Activated CD4-positive, alpha-beta T cell treated with anti-CD3 and anti-CD28 coated beads, Interleukin-2, amount 50 U/mL, for 4 hours (primary cell): ENCODE measurements at places on chromosomes 12 and 14.

DNA sequence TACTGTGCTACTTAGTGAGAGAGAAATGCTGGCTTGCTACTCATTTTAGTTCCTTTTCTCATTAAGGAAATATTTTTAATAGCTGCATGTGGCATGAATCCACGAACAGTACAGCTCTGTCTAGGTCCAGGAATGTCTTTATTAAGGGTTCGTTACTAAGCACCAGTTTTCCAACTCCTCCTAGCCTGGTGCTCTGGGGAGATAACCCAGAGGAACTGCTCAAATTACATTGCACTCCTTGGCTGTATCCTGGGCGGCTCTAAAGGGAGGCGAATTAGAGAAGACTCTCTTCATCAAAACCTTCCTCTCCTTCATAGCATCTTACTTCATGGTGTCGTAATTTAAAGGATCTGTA, 101.3 kb downstream of the PPM1A start:
- DNase-seq: no peak

- DNase-seq: no peak
Measured at GRCh38 chr14:84483072-84483420, 1046.9 kb upstream of the FLRT2 start.

DNA sequence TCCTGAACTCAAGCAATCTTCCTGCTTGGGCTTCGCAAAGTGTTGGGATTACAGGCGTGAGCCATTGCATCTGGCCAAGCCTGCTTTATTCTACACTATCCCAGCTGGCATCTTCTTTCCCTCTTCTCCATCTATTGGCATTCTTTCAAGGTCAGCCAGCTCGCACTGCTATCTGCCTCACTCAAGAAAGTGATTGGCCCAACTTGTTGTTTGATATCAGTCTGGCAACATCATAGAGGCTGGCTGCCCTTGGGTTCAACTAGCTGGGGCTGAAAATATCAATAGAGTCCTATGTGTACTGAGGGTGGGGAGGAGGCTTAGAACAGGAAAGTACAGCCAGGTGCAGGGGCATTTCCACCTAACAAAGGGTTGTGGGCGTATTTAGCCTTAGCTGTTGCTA, 17.1 kb downstream of the GMFB start:
- DNase-seq: no peak

- no peak for DNase-seq
Measured at GRCh38 chr12:44464180-44464579, 411.9 kb downstream of the NELL2 start.

GRCh38 chr14:81384900-81385299, 15.2 kb downstream of the STON2 start:
- DNase-seq: no peak

- DNase-seq: no peak
Measured at GRCh38 chr14:88248606-88249005, 74.5 kb downstream of the KCNK10 start.

GRCh38 chr14:96503306-96503679, 1.1 kb downstream of the PAPOLA start:
- DNase-seq: no peak

DNA sequence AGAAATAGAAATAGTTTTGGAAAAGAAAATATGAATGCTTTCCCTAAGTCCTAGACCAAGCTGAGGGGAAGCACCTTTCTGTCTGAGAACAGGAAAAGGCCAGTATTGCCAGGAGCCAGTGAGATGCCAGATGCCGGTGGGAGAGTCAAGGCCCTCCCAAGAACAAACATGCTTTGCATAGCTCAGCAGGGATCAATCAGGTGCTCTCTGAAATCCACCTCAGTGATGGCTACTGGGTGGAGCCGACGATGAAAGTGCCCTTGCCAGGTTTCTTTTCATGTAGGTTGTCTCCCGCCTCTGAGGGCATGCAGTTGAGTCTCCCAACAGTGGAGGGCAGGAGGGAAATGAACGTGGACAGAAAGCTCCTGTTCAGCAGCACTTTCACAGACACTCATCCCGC, 28.3 kb downstream of the DEGS2 start:
- no peak for DNase-seq

GRCh38 chr12:107549651-107550480, 135.7 kb upstream of the PWP1 start:
- DNase-seq: no peak

DNA sequence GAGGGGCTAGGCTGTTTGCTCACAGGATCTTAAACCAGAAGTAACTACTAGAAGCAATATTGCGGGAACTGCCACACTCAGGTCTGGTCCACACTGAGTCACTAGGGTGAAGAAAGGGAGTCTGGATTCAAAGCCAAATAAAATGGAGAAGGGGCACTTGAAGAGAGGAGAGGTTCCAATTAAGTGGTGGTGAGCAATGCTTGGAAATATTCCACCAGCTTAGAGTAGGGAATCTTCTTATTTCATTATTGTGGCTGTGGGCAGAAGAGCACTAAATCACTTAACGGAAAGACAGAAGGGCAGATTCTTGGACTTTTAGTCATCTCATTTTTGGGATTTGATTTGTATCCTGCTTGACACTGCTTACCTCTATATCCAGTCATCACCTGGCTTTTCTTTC, 48.6 kb upstream of the PPP1R12A start:
- DNase-seq: no peak

DNA sequence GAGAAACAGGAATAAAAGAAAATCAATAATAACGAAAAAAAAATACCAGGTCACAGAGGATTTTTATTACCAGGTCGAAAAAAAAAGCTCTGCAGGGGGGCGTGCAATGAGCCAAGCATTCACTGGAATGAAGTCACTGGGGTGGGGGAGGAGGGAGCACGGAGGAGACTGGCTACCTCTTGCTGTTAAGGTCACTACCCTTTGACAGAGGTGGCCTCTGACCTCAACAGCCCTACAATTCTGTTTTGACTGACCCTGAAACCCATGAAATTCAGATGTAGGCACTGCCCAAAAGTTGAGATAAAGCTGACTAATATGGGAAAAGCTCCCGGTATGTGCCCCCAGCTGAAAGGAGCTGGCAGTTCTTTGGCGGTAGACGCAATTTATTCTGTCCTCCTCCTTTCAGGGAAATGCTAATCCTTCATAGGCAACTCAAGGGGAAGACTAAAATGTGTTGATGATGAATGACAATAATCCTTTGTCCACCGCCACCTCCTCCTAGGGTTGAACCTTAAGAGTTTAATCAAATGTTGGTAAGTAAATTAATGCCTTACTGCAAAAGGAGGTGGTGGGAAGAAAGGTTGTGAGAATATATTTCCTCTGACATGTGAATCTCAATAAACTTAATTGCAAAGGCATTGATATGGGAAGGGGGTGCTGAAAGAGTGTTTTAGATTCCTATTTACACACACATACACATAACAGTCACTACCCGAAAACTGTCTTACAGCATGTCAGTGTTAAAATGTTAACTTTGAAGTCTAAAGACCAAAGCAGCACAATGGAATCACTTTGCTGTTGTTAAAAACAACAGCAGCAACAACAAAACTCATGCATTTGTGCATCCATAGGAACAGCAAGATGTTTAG, 6.3 kb upstream of the RIC8B start:
- no peak for DNase-seq

DNA sequence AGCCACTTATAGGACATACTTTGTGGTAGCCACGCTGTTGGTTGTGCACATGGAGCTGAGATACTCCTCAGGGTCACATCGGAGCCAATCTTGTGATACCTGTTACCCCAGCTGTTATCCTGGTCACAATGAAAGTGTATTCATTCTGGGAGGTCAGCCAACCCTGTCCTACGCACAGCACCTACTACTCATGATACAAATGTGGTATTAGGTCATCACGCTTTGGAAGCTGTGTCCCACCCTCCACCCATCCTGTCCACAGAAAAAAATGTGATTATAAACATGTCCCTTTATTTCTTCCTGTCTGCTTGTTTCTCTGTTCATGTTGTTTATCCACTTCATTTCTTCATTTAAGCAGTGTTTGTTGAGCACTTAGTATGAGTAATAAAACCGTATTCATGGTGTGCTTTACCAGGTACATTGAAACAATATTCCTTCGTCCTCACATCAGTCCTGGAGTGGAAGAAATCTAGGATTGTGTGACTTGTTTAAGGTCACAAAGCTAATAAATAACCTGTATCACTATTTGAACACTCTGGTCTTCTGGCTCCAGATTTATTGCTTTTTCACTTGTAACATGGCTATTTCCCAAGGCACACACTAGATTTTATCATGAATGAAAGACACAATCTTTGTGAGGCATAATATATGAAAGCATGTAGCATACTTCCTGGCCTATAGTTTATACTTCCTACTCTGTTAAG, 73.1 kb downstream of the DERA start:
- no peak for DNase-seq

- no peak for DNase-seq
Measured at GRCh38 chr12:89544022-89544421, 18.2 kb upstream of the POC1B start.

GRCh38 chr12:24759155-24759554, 189.7 kb downstream of the BCAT1 start:
- DNase-seq: no peak

DNA sequence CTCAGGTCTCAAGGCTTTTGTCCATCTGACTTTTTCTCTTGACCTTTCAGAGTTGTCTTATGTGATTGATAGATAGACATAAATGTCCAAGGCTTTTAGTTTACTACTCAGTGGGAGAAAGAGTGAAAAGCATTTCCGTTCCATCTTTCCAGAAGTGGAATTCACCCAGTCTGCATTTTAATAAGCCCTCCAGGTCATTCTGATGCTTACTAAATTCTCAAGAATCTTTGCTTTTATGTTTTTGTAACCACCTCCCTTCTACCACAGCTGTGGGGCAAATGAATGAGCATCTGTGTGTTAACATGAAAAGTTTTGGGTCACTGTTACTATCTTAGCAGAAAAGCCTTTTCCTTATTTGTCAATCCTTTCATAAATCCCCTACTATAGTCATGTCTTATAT, 251.4 kb downstream of the LRIG3 start:
- DNase-seq: no peak

- DNase-seq: no peak
Measured at GRCh38 chr14:80395031-80395430, 183.7 kb upstream of the DIO2 start.

DNA sequence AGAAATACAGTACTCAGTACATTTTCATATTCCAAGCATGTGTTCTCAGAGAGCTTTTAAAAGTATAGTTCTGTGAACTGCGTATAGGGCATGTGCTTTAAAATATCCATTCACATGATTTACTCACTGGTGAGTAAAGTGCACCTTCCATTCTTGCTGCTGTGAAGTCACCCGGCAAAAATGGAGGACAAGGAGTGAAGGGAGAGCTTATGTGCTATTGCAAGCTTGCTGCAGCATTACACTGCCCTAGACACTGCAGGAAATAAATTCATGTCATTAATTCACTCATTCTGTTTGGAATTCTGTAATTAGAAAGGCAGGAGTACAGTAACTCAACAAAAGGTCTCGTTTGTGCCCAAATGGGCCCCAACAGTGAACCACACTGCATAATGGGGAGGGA, 347.8 kb downstream of the PRKD1 start:
- no peak for DNase-seq

GRCh38 chr14:65471038-65471878, 58.7 kb downstream of the FUT8 start:
- no peak for DNase-seq

GRCh38 chr14:75634848-75635247, 25.8 kb downstream of the ERG28 start:
- no peak for DNase-seq

- no peak for DNase-seq
Measured at GRCh38 chr14:29663281-29663801, 264.3 kb downstream of the PRKD1 start.

DNA sequence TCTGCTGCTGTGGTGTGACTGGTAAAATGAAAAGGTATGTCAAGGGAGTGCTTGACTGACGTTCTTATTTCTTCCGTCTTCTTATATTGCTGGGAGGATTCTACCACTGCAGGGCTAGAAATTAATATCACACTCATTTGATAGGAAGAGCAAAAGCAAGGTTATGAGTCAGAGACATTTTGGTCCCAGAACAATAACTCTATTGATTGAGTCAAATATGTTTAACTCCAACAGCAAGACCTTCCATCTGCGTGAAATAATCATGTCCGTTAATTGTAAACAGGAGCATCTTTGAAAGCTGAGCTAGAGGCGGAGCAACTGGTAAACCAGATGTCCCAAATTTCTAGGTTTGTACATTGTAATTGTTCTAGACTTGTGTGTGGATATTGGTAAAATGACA, 1293.6 kb downstream of the AACS start:
- DNase-seq: no peak

DNA sequence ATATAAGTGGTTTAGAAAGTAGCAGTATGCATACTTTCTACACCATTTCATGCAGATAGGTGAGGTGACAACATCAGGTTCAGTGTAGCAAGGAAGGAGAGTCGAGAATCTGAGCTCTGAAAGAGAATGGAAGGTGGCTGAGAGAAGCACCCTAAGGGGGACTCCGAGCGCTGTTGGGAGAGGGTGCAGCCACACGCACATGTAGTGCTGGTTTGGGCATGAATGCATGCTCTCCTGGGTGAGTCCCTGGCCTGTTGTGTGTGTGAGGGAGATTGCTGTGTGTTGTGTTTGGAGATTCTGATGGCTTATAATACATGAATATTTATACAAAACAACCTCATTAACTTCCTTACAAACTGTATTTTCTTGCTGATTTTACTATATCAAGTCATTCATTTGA, 180.3 kb upstream of the LRIG3 start:
- no peak for DNase-seq

DNA sequence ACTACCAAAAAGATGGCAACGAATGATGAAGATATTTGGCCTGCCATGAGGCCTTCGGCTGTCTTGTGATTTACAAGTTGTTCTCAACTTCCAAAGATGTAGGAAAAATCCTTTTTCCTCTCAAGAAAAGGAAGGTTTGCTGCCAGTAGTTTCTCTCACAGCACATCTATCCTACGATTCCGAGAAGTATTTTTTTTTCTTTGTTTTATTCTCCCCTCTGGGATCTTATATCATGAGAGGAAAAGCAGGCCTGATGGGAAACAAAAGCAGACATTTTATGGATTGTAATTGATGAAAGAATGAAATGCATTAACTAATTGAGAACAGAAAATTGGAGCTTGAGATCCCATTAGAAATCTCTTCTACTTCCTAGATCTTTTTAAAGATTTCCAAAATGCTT, 1197.9 kb upstream of the SEL1L start:
- no peak for DNase-seq

- DNase-seq: no peak
Measured at GRCh38 chr12:56955631-56956256, 1.7 kb downstream of the RDH16 start.

DNA sequence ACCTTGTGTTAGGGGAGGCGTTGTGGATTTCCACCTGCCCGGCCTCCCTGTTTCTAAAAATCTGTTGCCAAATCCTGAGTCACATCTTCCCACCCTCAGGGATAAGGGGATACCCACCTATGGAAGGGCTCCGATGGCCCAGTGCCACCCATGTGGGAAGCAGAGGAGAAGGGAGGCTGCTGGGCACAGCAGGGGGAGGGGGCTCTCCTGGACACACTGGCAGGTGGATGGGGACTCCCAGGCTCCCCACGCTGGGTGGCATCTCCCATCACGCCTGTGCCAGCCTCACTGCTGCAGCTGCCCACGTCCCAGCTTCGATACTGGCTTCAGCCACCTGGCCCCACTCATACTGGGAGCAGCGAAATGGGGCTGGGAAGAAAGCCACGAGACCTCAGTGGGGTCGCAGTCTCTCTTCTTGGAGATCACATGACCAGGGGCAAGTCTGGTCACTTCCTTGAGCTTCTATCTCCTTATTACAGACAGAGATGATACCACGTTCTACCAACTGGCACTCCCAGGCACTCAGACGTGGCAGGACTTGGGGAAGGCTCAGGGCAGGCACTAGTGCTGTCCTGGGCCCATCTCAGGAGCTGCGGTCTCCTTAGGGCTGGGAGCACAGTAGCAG, 72.2 kb downstream of the PITPNM2 start:
- DNase-seq: no peak
